Amniotic epithelial cell (primary cell): ENCODE measurements at places on chromosomes 1 and 21.

DNA sequence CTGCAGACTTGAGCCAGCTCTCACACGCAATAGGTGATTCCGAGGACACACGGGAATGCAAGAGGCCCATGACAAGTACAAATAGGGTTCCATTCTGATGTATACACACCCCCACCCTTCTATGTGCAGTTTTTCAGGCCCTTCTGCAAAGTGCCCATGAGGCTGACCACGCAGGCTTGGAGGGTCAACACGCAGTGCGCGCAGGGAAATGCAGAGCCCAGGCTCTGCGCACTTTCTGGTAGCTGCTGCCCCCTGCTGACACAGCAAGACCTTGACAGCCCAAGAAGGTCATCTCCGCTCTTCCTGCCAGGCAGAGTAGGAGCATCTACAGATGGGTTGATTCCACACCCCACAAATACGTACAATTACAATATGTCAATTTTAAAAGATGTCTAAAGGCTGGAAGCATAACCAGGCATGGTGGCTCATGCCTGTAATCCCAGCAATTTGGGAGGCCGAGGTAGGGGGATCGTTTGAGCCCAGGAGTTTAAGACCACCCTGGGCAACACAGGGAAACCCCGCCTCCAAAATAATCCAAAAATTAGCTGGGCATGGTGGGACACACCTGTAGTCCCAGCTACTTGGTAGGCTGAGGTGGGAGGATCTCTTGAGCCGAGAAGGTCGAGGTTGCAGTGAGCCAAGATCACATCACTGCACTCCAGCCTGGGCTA is 18.5 kb downstream of the SH3BP5L start:
- DNase-seq, result peak; percentile 46

DNA sequence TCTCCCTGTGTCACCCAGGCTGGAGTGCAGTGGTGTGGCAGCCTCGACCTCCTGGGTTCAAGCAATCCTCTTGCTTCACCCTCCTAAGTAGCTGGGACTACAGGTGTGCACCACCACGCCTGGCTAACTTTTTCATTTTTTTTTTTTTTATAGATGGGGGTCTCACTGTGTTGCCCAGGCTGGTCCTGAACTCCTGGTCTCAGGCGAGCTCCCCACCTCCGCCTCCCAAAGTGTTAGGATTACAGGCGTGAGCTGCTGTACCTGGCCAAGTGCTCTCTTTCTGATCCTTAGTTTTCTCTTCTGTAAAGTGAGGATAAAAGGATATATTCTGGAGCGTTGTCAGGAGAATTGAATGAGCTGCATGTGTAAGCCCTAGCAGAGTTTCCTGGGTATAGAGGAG is 68.7 kb downstream of the GALNT2 start:
- no peak for DNase-seq

- no peak for DNase-seq
Measured at GRCh38 chr1:94384485-94385265, 33.5 kb upstream of the ABCD3 start.

DNA sequence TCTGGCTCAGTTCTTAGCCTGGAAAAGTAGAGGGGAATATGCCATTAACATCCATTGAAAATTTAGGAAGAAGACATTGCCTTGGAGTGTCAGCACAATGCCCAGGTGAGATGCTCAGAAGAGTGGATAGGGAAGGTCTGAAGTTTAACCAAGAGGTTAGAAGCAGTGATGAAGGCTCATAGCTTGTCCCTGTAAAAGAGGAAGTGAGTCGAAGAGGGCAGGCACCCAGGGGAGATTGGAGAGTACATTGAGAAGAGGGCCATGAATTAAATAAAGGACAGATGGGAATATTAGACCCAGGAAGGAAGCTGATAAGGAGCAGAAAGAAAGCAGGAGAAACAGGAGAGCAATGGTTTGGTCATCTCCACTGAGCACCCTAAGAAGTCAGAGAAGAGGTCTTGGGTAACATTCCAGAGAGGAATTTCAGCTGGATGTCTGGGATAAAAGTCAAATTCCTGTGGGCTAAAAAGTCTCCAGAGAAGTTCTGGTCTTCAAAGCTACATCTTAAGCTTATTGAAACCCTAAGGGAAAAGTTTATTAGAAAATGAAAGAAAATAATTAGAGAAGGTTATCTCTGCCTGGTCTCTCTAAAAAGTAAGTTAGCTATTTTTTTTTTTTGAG is 17.3 kb downstream of the C8B start:
- DNase-seq, result no peak

DNA sequence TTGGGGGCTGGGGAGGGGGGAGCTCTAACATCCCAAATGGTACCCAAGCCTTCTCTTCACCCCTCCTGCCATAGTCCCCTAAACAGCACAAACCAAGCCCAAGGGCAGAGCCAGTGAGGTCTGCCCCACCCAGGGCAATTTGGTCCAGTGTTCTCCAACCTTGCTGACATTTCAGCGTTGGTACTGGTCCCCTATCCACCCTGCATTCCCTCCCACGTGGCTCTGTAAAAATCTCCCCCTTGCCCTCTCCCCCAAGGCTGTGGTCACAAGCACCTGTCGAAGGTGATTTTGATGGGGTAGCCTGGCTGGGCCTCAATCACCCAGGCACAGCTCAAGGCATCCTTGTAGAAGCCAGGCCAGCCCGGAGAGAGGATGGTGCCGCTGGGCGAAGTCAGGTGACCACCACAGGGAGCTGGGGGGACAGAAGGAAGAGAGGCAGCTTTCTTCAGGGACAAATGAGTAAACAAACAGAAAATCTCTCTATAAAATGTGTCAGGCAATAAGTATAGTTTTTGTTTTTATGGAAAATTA is 137.5 kb upstream of the HMGB4 start:
- DNase-seq, result no peak
